Upper lobe of left lung (tissue), 6 donors: ENCODE measurements at places on chromosomes 11 and 22. TPM values are rescaled to one million over a fixed set of nuclear protein-coding genes. Genes with fewer than 3 reads are reported as not detected.
A peak's percentile ranks its signal among the peaks of the same experiment; 100 is the strongest.

- DNase-seq: peak; percentile 37
Measured at GRCh38 chr22:43426816-43427215, 15.0 kb downstream of the MPPED1 start.

GRCh38 chr11:118581057-118581456, 8.8 kb downstream of the ARCN1 start:
- no peak for DNase-seq

- DNase-seq: no peak
Measured at GRCh38 chr11:84865257-84865656, 761.9 kb downstream of the DLG2 start.

The GAL gene
- not detected for total RNA-seq

The PRAME gene
- not detected for total RNA-seq

The ADAMTS8 gene
- total RNA-seq: 52.3 TPM

The DDI1 gene
- not detected for total RNA-seq
